Stimulated activated CD8-positive, alpha-beta memory T cell treated with anti-CD3 and anti-CD28 coated beads, Interleukin-4, amount 100 ng/mL, for 1 hour (primary cell): ENCODE measurements at places on chromosomes 1 and 21.

DNA sequence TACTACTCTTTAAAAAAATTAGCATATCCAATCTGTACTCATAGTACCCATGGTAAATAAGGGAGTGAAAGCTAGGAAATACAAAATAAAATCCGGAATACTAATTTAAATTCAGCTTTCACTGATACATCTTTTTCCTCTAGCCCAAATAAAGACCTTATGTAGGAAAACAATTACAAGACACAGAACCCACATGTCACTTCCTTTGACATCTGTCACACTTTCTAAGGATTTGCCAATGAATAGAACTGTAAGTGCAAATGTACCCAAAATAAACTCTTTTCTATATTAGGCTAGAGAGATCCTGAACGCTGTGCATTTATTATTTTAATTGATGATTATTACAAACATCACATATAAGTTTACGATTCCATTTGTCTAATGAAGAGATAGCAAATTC lies 393.0 kb downstream of the LRRIQ3 start:
- DNase-seq: no peak

- DNase-seq: no peak
Observed at GRCh38 chr1:3708791-3709190, 43.5 kb upstream of the CCDC27 start.

DNA sequence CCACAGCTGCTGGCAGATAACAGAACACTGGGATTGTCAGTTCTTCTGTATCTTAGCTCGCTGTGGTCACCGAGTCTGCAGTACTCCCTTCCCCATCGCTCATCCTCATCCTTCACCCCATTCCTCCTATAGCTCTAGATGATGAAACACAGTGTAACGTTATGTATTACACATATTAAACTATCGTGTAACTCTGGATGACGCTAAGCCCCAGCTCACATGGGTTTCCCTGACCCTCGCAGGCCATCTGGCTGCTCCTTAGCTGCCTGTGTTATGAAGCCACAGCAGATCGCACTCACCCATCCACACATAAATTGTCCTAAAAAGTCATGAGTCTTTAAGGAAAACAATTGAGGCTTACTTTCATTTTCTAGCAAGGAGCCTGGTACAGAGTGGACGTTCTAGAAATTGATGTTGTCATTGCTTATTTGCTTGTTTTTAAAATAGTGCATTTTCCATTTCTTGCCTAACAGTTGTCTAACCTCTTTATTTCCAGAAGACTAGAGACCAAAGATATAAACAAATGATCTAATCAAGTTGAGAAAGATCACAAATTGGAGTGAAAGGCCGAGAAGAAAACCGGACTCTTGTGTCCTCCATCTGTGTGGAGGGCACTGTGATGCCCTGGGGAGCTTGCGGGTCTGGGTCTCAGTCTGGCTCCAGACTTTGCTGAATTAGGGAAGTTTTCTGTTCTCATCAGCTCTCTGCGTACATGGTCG lies 24.3 kb upstream of the PCP4 start:
- no peak for DNase-seq

DNA sequence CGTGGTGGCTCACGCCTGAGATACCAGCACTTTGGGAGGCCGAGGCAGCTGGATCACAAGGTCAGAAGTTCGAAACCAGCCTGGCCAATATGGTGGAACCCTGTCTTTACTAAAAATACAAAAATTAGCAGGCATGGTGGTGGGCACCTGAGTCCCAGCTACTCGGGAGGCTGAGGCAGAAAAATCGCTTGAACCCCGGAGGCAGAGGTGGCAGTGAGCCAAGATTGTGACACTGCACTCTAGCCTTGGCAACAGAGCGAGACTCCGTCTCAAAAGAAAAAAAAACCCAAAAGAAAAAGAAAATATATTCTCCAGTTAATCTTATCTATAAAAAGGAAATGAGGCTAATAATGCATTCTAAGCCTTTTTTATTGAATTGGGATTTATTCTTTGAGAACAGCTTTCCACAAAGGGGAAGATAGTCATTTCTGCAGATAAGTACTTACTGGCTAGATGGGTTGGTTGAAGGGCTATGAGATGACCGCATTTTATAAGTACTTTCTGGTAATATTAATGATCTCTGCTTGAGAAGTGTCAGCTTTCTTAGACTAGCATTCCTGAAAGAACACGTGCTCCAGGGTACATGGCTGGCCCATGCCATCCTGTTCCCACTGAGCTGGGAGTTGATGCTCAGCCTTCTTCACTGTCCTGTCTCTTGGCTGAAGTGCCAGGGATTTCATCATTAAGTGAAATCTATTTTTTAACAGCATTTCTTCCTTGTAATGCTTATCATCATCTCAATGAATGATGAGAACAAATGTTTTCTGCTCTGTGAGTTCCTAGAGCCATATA lies 57.9 kb downstream of the SASS6 start:
- no peak for DNase-seq

GRCh38 chr1:178465011-178465410 lies 31.8 kb downstream of the CLEC20A start:
- no peak for DNase-seq

GRCh38 chr1:85087659-85088407 lies 39.5 kb upstream of the MCOLN3 start:
- DNase-seq: no peak

DNA sequence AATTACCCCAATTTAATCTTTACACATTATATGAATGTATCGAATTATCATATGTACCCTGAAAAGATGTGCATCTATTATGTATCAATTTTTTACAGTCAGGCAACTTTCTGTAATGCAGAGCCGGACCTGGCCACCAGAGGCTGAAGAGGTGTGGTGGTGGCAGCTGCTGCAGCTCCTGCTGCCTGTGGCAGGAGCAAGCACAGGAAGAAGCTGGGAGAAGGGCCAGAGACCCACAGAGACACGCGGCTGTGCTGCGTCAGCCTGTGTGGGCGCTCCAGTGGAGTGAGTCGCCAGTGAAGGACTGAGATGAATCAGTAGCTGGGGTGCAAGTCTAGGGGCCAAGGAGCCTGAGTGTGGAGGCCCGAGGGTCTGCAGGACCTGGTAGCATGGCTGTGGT lies 74.3 kb upstream of the COG2 start:
- no peak for DNase-seq

GRCh38 chr1:63782982-63783381 lies 9.2 kb downstream of the ROR1 start:
- no peak for DNase-seq

GRCh38 chr1:212234431-212235395 lies 50.5 kb upstream of the PPP2R5A start:
- DNase-seq: no peak

DNA sequence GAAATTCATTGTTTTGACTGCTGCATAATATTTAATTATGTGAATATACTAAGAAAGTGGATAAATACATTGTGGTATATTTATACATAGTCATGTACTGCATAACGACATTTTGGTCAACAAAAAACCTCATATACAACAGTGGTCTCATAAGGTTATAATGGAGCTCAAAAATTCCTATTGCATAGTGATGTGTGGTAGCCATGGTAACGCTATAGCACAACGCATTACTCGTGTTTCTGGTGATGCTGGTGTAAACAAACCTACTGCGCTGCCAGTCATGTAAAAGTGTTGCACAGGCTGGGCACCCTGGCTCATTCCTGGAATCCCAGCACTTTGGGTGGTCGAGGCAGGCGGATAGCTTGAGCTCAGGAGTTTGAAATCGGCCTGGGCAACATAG lies 52.6 kb upstream of the NHLH2 start:
- no peak for DNase-seq

DNA sequence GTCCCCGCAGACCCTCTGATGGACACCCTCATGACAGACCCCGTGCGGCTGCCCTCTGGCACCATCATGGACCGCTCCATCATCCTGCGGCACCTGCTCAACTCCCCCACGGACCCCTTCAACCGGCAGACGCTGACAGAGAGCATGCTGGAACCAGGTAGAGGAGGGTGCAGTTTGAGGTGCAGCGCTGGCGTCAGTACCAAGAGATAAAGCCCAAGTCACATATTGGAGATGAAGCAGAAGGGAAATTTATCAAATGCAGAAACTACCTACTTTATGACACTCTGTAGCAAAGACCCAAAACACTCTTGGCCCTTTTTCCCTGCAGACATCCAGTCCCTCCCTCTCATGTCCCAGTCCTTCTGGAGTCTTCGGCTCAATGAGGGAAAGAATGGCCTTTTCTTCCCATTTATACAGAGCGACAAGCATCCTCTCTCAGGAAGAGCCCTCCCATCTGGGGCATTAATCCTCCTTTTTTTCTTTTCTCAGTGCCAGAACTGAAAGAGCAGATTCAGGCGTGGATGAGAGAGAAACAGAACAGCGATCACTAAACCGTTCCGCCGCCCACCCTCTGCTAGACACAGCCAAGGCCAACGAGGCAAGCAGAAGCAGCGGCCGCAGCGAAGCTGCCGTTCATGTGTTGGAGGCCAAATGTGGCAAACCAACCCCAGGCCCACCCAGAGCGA lies 30.8 kb upstream of the KIF1B start:
- DNase-seq: no peak

DNA sequence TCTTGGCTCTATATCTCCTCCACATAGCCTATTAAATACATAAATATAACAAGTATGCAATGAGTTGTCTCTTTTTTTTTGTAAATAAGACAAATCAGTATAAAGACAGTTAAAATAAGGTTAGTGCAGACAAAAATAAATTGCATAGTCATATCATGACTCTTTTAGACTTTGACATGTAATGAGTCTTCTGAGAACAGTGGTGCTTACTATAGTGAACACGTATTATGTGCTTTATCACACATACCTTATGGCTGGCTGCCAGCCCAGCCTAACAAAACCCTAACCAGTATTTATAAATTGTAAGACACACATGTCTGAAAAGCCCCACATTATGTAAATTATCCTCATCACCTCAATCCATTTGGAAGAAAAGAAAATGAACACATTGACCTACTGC lies 29.1 kb upstream of the F13B start:
- DNase-seq: no peak

DNA sequence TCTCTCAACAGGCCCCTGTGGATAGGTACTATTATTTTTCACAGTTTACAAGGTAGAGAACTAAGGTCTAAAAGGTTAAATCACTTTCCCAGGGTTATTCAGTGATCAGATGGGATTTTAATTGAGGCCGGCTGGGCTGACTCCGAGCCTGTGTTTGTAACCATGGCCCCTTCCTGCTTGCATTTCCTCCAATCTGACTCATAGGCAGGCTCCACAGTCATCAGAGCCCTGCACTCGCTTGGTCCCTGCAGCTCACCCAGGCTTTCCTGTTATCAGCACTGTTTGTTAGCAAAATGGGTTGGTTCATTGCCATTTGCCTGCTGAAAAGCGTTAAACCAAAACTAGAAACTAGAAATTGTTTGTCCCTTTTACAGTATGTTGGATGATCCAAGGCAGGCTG lies 41.4 kb upstream of the LMX1A start:
- DNase-seq: no peak

GRCh38 chr1:182279302-182279701 lies 112.3 kb downstream of the GLUL start:
- DNase-seq: no peak

GRCh38 chr1:3746389-3746829 lies 5.8 kb upstream of the CCDC27 start:
- no peak for DNase-seq

DNA sequence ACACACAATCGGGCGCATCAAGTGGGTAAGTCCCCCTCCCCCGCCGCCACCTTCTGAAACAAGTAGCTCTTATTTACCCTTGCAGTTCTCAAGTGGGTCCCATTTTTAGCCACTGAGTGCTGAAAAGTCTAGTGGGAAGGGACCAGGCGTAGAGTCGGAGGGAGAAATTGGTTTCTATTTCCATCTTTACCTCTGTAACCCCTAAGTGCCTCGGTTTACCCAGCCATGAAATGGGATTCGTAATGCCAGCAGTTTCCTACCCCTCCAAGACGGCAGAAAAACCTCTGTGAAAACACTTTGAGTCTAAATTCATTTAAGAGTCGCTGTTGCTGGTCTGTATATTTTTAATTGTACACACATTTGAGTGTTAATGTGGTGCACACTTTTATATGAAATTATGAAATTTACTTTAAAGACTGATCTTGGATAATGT lies 928 bp downstream of the TLCD4 start:
- DNase-seq: no peak

DNA sequence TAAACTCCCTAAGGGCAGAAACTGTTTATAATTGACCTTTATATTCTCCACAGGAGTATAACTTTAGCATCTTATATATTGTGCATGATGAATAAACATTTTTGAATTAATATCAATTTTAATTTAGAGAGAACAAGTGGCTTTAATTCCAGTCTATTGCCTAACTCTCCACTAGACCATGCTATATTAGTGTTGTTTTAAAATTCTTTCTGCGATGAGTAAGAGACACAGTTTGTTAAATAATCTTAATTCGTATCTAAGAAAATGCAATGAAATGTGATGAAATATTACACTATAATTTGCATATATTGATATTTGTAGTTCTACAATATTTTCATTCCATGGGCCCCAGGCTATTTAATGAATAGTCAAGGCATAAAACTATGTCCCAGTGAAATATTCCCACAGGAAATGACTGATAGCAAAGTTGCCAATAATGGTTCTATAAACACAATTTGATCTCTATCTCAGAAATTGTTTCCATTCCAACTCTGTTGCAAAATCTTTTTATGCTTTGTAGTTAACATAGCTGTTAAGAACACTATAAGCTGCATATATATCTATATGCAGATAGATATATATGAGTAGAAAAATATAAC lies 2.9 kb upstream of the SYDE2 start:
- DNase-seq: no peak

- no peak for DNase-seq
Observed at GRCh38 chr1:54229281-54229891, 29.4 kb downstream of the MRPL37 start.

DNA sequence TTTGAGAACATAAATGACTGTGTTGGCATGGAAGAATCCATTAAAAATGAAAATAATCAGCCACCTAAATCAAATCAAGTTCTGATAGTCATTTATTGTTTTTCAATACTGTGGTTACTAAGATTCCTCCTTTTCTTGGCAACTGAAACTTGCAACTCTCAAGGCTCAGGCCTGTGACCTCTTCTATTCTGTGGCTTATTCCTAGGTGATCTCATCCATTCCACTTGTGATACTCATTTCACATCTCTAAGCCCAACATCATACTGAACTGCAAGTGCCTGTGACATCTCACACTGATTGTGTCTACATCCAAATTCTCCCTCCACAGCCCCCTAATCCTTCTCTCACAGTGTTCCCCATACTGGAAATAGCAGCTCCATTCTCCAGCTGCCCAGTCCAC lies 4.8 kb upstream of the ST6GALNAC5 start:
- no peak for DNase-seq

- no peak for DNase-seq
Observed at GRCh38 chr1:221886743-221887414, 145.0 kb upstream of the DUSP10 start.

DNA sequence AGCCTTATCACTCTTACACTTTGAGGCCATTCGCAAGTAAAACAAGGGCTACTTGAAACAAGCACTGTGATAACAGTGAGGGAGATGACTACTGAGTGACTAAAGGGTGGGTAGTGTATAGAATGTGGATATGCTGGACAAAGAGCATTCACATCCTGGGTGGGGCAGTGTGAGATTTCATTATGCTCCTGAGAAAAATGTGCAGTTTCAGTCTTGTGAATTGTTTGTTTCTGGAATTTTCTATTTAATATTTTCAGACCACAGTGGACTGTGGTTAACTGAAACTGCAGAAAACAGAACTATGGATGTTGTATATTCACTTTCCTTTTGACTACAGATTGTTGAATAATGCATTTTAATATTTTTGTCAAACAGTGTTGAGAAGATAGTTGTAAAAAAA lies 25.1 kb upstream of the B3GALT2 start:
- no peak for DNase-seq
